ENCODE measurements at places on chromosomes 11 and 22. TPM values are rescaled to one million over a fixed set of nuclear protein-coding genes. Genes with fewer than 3 reads are reported as not detected.

DNA sequence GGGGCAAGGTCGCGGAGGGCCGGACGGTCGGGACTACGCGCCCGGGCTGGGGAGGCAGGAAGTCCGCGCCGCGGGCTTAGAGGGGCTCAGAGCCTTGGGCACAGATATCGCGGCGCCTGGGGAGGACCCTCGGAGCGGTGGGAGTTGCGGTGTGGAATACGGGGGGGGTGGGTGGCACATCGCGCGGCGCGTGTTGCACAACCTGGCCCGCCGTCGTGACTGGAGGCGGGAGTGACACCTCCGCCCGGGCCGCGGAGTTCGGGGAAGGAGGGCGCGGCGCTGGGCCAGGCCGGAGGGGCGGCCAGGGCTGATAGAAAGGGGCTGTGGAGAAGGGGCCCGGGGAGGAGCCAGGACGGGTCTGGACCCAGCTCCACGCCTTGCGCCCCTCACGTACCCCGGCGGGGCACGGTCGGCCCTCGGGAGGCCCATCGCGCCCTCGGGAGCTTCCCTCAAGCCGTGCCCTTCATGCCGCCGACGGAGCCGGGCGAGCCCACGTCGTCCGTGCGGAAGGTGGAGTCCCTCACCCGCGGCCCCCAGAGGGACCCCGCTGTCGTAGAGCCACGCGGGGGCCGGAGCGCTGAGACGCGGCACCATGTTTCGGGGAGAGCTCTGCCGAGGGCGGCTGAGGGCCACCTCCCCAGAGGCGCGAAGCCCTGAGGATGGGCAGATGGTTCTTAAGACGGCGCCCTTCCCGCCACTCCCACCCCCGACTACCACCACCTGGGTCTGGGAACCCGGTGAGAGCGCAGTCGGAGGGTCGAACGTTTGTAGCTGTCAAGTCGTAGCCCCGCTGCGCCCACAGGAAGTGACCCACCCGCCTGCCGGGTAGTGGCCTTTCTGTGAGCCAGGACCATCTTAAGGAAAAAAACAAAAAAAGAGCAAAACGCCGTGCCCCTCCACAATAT, 729 bp downstream of the IL17RA start:
- DNase-seq, result peak; percentile 24

DNA sequence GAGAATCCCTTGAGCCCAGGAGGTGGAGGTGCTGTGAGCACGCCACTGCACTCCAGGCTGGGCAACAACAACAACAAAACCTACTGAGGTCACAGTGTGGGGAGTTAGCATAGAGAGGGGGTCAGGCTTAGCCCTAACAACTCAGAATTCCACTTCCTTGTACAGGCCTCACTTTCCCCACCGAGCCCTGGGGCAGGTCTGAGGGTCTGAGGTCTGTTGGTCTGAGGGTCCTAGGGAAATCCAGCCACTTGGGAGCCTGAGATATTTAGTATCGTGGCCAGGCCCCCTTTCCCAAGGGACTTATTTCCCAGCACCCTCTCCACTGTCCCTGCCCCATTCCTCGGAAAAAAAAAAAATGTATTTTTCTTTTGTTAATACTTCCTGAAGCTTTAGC, 34.8 kb upstream of the HORMAD2 start:
- DNase-seq, result no peak

The MMP27 gene
- not detected for total RNA-seq

DNA sequence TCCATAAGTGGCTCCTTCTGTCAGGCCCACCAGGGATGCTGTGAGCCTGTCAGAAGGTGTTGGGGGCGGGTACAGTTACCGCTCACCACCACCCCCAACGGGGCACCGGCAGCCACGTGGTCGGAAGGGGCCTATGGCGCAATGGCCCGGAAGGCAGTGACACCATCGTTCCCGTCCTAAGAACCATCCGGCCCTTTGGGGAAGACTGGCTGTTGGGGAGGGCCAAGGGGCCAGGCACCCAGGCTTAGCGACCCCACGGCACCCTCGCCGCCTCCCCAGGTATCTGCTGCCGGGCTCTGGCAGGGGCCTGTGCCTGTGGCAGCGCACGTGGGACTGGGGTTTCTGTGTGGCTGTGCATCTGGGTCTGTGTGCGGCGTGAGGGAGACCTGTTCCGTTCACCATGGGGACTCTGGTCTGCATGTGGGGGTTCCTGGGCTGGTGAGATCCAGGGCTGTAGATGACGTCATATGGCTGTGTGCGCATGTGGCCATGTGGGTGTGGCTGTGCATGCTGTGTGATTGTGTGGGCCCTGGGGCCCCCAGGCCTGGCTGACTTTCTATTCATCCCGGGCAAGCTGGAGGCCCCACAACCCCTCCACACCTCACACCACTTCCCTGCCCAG, 717 bp downstream of the OSM start:
- DNase-seq, result no peak

The PRG3 gene
- not detected for total RNA-seq

DNA sequence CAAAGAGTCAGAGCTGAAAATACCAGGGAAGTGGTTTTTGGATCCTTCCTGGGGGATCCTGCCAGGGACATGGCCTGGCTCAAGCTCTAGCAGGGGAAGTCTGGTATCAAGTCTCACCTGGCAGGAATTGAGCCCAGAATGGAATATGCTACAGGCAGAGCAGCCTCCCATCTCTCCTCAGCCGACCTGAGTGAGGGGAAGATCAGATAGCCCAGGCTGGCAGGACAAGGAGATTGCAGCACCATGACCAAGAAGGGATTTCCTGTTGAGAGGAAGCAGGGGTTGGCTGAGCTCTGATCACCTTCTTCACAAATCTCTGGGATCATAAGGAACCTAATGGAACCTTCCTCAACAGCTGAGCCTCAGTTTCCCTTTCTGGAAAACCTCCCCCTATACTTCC, 13.0 kb downstream of the OAF start:
- DNase-seq, result no peak

- DNase-seq, result no peak
These were observed 18.8 kb downstream of the SC5D start for GRCh38 chr11:121311373-121311772.

- no peak for DNase-seq
These were observed 95.1 kb downstream of the BLID start for GRCh38 chr11:122020902-122021301.

Data from Calu3 (cell line).